BJ (cell line): ENCODE measurements at places on chromosomes 4 and X.

- DNase-seq = no peak
Measured at GRCh38 chrX:102154900-102155805, 624 bp downstream of the BEX5 start.

GRCh38 chr4:184315675-184316359 lies 98.1 kb upstream of the ENPP6 start:
- no peak for DNase-seq

DNA sequence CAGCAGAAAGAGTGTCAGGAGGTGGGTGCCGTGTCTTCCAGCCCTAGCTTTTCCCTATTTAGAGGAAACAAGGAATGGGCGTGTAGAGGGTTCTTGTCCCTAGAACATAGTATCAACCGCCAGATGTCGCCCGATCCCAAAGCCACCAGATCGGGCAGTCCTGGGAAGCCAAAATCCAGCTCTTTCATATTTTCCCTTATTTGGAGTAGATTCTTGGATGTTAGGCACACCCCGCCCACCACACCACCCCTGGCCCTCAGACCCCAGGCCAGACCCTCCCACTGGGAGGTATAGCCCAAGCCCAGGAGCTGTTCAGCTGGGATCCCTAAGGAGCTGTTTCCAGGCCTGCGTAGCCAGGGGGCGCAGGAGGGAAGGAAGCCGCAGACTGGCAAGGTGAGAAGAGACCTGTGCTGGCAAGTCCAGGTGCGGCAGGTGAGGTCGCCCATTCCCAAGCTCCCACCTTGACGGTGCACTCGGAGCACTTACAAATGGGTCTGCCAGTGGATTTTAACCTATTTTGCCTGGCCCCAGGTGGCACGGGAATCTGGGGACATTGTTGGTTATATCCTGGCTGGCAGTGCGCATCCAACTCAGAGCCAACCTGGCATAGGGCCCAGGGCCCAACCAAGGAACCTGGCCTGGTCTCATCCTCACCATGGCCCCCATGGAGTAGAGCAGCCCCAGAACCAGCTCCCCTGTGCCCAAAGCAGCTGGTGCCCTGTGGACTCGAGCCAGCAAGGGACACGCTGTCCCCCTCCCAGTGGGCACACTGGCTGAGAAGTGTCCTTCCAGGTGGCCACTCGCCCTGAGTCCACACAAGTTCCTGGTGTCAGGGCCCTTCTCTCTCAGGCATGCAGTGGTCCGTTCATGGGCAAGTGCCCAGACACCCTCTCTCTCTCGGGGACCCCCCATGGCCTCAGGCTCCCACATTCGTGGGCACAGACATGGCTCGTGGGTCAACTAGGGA lies 811 bp downstream of the FLNA start:
- peak; percentile 40 for DNase-seq

GRCh38 chr4:38415682-38416081 lies 248.3 kb upstream of the KLF3 start:
- no peak for DNase-seq

DNA sequence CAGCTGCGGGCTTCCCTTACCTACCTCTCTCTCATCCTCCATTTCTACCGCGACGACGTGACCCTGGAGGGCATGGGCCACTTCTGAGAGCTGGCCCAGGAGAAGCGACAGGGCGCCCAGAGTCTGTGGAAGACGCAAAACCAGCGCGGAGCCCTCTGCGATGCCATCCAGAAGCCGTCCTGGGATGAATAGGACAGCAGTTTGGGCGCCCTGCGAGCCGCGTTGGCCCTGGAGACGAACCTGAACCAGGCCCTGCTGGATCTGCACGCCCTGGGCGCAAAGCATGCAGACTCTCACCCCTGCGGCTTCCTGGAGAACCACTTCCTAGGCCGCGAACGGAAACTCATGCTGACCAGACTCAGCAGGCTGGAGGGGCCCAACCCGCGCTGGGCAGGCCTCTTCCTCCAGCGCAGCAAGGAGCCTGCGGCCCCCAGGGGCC lies 52.7 kb upstream of the TMPRSS11F start:
- no peak for DNase-seq

- no peak for DNase-seq
Measured at GRCh38 chr4:5955201-5955821, 62.4 kb upstream of the CRMP1 start.

DNA sequence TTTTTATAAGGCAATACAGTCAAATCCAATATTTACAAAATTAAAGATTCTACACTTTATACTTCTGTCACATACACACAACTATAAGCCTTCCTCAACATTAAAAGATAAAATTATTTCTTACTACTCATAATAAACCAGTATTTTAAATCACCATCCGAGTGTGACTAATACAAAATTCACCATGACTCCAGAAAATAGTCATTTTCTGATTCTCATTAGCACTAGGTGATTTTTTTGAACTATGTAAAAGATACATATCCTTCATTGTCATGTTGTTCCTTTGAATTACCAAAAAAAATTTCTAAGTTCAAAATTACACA lies 646 bp upstream of the SLC7A11 start:
- DNase-seq = no peak

DNA sequence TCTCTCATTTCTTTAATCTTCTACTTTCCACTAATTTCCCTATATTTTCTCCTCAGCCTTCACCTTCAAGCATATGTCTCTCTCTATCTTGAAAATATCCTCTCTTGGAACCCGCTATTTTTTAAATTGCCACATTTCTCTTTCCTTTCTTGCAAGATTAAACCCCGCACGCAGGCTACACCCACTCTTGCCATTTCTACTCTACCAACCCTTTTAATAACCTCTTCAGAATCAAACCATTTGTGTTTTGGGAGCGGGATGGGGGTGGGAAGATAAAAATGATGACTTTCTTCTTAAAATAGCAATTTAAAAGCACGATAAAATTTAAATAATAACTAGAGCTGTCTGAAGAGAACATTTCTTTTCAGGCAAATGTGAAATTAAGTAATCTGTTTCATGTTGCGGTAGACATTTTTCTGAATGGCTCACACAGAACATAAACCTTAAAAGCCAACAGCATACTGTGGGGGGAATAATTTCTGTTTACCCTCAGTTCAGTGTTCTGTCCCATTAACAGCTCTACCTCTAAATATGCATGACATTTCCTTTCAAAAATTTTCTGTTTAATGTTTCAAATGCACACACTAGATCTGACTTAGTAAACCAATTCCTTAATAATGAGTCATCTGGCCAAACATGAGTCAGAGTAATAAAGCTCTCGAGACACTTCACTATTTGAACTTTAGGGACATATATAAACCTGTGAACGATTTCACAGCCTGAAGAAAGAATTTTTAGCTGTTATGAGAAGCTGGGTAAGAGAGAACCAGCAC lies 20.5 kb downstream of the ARSJ start:
- peak; percentile 94 for DNase-seq

DNA sequence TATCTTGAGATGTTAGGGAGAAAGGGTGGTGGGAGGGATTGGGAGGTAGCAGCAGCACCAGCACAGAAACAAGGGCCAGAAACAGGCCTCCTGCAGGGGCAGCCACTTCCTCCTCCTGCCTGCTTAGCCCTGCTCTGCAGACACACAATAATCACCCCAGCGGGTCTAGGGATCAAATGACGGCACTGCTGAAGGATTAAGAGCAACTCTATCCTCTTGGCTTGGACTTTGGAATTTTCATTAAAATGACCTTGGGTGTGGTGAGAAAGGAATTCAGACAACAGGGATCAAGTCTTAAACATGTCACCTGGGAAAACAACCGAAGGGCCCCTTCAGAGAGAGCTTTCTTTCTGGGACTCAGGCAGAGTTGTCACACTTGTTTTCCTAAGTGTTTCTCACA lies 353.4 kb downstream of the SPRY1 start:
- no peak for DNase-seq
